ENCODE measurements at places on chromosomes 6 and 20. TPM values are rescaled to one million over a fixed set of nuclear protein-coding genes. Genes with fewer than 3 reads are reported as not detected.

The SEMG1 gene
- not detected for total RNA-seq

GRCh38 chr20:57505979-57506378 is 19.0 kb downstream of the CTCFL start:
- DNase-seq: no peak

- no peak for DNase-seq
These were observed 80.9 kb downstream of the PERP start for GRCh38 chr6:138026342-138026741.

The TXLNB gene
- 0.17 TPM for total RNA-seq

- no peak for DNase-seq
These were observed 71.3 kb downstream of the MANEA start for GRCh38 chr6:95648636-95649035.
